ENCODE measurements at places on chromosomes 3 and 15.

DNA sequence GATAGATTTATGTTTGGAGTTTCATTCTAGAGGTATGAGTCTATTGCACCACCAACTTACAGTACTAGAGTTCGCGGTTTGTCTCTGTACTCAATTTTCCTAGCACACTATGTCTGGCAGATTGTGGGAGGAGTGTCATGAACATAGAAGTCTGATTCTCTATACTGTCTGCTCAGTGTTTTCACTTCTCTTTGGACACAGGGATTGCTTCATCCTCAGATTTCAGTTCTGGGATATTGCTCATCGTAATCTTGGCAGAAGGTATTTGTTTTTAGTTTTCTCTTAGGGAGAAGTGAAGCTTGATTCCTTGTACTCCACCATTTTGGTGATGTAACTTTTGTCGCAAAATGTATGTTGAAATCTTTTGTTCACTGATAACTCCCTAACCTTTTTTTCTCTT is 27.8 kb upstream of the AZI2 start:
- no peak for DNase-seq

DNA sequence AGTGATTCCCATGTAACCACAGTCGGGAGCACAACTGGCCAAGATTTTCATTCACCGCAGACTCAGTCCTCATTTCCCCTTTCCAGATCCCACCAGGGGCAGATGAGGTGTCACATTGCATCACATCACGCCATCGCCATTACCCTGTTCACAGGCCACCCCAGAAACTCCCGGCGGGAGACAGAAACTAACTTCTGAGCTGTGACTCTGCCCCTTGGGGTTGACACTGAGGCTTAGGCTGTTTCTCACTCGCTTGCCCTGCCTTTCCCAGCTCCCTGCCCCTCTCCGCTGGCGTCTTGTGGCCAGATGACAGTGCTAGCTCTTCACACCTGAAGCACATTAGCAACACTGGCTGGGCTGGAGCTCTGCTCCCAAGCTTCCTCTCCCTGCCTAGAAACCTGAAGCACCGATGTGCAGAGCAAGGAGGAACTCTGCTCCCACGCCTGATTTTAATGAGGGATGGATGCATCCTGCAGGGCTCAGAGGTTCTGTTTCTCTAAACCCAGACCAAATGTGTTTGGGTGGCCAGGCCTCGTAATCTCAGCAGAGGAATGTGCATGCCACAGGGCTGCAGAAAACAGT is 88.8 kb upstream of the CTDSPL start:
- no peak for DNase-seq

DNA sequence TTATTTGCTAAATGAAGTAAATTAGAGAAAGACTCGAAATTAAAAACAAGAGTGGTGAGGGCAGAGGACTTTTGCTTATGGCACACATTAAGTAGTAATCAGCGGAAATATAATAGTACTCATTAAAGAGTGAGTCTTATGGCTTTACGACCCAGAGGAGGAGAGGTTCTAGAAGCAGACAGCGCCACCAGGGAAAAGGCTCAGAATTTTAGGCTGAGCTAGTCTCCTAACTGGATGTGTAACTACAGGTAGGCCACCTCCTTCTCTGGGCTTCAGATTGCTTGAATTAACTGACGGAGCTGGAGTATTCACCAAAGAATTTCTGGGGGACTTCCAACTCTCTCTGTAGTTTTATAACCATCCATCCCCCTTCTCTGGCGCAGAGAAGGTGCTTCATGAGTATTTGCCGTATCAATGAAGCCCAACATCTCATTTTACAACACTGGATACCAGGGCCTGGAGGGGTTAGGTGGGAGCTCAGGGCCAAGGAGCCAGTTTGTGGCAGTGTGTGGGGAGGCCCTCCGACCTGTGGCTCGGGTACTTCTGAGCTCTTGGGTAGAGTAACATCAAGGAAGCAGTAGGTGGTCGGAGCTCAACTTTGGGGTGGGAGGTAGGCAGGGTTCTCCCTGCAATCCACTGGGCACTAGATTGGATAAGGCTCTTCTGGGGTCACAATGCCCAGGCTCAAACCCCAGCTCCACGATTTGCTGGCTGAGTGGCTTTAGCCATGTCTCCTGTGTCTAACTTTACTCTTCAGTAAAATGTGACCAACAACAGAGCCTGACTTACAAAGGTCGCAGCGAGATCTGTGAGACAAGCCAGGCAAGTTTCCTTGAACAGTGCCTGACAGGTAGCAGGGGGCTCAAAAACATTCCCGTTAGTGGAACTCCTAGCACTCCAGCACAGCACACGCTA is 1.1 kb downstream of the CHCHD4 start:
- no peak for DNase-seq

- DNase-seq: no peak
Observed at GRCh38 chr3:151792411-151792810, 21.5 kb upstream of the AADAC start.

DNA sequence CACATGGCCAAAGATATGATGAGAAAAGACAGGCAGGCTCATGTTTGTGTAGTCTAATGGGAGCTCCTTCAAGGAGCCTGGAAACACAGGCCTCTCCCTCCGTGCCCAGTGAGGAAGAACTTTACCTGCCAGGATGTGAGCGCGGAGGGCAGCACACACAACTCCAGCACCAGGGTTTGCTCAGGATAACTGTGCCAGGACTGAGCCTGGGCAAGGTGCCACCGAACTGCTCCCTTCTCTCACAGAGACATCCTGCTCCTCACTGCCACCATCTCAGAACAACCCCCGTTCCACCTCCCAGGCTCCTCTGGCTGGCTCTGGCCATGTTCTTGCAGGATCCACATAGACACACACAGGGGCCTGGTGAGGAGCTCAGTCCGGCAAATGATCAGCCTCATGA is 87.4 kb downstream of the NUP210 start:
- no peak for DNase-seq

- DNase-seq: no peak
Observed at GRCh38 chr3:7423036-7423435, 562.1 kb downstream of the GRM7 start.

GRCh38 chr3:195094191-195094921 is 176.6 kb downstream of the XXYLT1 start:
- no peak for DNase-seq

DNA sequence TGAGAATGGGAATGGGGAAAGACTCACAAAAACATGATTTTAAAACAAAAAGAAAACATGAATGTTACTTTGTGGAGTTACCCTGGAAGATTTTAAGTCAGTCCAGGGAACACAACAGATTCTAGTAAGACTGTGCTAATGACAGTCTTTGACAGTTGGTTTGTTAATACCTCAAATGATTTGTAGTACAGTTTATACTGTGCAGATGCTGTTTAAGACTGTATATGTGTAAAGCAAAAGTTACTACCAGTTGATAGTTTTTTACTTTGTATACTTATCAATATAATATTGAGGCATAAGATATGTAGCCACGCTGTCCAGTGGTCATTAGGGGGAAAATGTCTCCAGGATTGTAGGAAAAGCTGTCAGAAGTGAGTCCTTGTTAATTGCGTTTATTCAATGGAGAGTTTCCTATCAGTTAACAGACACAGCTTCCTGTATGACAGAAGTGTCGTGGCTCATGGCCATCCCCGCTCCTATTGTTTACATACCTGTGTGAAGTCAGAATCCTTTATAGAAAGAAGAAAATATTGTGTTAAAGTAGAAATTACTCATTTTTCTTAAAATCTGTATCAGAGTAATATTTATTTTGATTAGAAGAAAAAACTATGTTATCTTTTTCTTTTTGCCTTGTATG is 36.0 kb downstream of the NKIRAS1 start:
- no peak for DNase-seq

GRCh38 chr3:183244219-183244618 is 8.8 kb upstream of the B3GNT5 start:
- DNase-seq: no peak

GRCh38 chr15:91369823-91370222 is 269.8 kb downstream of the SV2B start:
- DNase-seq: no peak

- no peak for DNase-seq
Observed at GRCh38 chr3:77147836-77148578, 108.1 kb downstream of the ROBO2 start.

DNA sequence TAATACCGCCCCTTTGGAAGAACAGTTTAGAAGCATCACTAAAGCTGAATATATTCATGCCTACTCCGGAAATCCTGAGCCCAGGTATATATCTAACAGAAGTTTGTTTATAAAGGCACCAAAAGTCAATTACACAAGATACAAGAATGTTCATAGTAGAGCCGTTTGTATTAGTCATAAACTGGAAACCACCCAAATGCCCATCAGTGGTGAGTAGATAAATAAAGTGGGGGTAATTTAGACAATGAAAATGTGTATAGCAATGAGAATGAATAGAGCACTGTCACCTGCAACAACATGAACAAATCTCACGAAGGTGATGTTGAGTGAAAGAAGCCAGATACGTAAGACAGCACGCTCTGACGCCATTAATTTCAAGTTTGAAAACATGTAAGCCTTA is 68.3 kb upstream of the GLCE start:
- no peak for DNase-seq

DNA sequence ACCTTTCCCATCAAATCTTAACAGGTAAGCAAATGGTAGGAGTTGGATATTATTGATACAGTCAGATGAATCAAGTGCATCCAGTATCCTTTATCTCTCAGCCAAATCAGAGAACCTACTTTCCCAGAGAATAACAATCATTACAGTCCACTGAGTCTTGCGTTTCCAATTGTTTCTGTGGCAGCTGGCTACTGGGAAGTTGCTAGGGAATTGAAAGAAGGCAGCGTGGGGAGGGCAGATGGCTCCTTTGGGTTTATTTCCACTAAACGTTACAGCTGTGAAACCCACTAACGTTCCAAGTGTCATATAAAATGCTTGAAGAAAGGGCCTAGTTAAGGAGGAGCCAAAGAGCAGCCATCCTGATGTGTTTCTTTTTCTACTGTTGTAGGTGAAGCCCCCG is 78.4 kb downstream of the WDR72 start:
- no peak for DNase-seq

- no peak for DNase-seq
Observed at GRCh38 chr15:38307251-38307650, 54.6 kb downstream of the SPRED1 start.

DNA sequence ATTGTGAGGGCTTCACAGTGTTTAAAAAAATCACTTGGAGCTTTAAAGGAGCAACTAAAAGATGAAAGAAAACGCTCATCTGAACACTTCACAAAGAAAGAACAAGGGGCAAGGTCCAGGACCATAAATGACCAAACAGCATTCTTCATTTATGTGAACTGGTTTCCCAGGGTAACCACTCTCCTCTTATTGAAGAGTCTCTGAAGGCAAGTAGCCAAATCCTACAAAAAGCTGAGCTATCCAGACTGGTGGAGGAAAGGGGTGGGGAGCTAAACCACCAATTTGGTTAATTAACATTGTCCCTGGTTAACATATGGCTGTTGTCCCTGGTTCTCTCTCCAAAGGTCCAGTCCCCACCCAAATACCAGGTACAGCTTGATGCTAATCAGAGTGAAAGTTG is 58.1 kb downstream of the OSBPL10 start:
- no peak for DNase-seq

GRCh38 chr3:124648551-124648950 is 81.7 kb upstream of the UMPS start:
- DNase-seq: no peak

DNA sequence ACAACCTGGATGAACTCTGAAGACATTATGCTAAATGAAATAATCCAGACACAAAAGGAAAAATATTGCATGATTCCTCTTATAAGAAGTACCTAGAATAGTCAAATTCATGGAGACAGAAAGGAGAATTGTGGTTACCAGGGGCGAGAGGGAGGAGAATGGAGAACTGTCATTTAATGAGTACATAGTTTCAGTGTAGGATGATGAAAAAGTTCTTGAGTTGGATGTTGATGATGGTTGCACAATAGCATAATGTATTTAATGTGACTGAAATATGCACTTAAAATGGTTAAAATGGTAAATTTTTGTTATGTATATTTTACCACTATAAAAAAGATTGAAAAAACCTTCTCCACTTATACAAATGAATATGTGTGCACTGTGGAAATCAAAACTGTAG is 469.6 kb downstream of the MAGI1 start:
- no peak for DNase-seq

GRCh38 chr3:30077746-30078145 is 528.7 kb upstream of the TGFBR2 start:
- DNase-seq: no peak

GRCh38 chr3:11507719-11508118 is 136.0 kb downstream of the VGLL4 start:
- no peak for DNase-seq

- no peak for DNase-seq
Observed at GRCh38 chr3:73653351-73653750, 28.6 kb upstream of the PDZRN3 start.

GRCh38 chr15:91517491-91518200 is 335.9 kb upstream of the SLCO3A1 start:
- DNase-seq: no peak

- DNase-seq: no peak
Observed at GRCh38 chr3:120324190-120324589, 25.0 kb downstream of the LRRC58 start.

DNA sequence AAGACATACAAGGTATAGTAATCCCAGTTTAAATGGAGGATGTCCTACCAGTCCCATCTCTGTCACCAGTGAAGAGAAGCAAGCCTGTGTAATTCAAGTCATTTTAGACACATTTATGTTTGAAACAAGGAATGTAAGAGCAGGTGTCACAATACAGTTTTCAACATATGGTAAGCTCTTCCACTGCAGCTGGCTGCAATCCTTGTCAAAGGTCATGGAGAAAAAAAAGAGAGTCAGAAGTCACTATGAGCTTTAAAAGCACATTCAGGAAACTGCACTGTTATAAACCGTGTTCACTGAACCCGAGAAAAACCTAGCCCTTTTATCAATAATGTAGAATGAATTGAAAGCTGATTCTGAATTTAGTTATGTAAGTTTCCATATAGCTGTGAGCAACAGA is 206.4 kb downstream of the NAALADL2 start:
- DNase-seq: no peak

All from stimulated activated CD4-positive, alpha-beta T cell treated with anti-CD3 and anti-CD28 coated beads, Interleukin-15, amount 100 ng/mL, for 1 hour (primary cell).